ENCODE measurements at places on chromosomes 4 and X.

DNA sequence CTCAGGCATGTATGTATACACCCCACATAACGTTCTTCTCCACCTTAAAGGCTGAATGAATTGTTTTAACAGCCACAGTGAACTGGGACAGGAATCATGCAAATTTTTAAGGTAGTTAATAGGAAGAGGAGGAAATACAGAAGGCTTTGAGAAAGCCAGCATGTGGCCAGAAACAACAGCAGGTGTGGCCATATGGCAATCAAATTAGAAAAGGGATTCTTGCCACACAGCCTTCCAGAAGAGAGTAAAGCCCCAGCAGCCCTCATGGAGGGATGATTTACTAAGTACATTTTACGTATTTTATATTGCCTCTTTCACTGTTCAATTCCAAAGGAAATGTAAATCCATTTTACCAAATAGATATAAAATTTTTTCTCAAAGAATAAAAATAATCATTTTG, 792.2 kb downstream of the ADGRL3 start:
- DNase-seq, result no peak

GRCh38 chr4:138666366-138666765, 349.2 kb upstream of the NOCT start:
- no peak for DNase-seq

DNA sequence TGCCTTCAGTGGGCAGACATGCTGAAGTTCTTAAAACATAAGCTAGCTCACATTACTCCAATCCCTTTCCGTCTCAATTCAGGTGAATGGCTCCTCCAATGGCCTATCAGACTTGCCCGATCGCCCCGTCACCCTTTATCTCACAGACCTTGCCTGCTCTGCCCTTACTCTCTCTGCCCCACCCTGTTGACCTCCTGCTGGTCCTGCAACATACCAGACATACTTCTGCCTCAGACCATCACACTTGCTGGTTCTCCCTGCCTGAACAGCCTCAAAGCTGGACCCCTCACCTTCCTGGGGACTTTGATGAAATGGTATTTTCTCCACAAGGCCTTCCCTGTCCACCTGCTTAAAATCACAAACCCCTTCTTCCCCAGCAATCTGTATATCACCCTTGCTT, 340.1 kb upstream of the NR3C2 start:
- no peak for DNase-seq

DNA sequence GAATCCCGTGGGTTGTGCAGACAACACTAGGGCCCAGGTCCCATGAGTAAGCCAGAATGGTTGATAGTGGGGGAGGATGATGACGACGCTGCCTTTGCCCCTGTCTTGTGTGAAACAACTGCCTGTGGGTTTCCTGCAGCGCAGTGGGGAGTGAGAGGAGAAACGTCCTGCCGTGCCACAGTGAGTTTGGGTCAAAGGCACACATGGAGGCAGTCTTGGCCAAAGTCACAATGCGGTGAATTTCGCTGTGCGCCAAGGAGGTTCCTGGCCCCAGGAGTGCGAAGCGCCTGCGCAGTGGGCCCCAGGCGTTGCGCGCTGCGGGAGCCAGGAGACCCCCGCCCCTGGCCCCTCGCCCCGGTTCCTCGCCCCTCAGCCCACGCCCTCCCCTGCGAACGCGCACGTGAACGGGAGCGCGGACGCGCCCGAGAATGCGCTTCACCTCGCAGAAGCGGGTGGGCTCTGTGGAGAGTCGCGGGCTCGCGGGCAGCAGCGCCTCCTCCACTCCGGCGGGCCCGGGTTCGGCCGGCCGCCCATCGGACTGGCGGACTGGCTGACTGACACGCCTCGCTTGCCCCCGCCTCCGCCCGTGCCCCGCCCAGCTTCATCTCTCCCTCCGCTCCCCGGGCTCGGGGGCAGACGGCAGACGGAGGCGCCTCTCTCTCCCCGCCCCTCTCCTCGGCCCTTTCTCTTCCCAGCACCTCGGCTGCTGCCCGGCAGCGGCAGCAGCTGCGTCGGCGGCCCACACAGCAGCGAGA, at the start of gene NUDT10:
TSS of gene NUDT10 (plus strand) at position 635 of the 755 bp plus-strand sequence. CDS start 144 bp downstream, outside the sequence.
- peak; percentile 71 for DNase-seq

DNA sequence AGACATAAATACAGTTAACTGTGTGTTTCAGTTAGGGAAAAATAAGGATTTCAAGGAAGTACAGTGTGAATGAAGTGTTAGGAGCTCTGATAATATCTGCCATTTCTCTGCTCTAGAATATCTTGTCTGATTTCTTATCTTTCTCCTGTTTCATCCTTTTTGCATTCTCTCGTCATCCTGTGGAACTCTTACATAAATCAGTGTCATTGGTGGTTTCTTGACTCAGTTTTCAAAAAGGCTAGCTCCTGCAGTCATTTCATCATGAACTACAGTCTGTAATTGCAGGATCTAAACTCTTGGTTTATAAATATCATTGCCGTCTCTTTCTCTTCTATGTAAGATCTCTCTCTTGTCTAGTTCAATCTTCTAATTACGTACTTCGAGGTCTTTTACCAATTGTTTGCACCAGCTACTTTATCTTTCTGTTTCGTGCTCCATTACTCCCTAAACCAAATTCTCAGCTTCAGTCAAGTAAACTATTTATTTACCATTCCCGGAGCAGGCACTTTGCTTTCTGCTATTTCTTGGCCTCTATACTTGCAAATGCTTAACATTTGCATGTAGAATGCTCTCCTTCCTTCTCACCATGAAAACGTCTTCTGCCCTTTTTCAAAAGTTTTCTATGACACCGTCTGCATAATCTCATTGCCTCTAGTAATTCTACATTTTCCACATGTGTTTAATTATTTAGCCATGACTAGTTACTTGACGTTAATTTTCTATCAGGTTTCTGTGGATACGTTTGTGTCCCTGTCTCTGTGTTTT, 294.0 kb downstream of the TENM3 start:
- DNase-seq, result no peak

- no peak for DNase-seq
Measured at GRCh38 chr4:9999956-10000561, 21.2 kb downstream of the SLC2A9 start.

DNA sequence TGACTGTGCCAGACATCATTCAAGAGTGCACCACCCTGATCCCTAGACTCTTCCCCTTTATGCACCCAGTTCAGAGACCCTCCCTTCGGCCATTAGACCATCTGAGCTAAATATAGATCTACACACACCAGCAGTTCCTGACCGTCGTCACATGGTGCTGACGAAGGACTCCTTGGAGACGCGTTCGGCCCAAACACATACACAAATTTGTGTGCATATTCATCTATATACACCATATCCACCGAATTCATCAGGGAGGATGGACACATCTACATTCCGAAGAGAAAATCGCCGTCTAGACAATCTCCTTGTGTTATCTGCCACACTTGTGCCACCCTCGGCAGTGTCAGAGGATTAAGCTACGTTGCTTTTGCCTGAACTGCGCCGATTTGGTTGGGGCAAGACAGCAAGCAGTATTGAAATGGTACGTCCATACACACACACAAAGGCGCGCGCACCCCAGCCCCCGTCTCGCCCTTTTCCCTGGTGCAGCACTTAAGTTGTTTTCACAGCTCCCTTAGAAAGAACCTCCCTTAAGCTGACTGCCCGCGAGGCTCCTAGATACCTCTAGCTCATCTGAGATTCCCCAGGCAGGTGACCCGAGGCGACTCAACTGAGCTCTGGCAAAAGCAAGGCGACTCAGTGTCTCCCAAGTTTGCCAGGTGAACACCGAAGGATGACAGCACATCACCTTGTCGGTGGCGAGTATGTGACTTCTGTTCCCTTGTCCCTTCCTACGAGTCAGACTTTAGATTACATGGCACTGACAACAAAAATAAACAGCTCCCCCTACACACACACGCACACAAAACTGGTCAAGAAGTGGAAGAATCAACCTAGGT, 1.0 kb downstream of the RASGEF1B start:
- peak; percentile 41 for DNase-seq

- DNase-seq, result no peak
Measured at GRCh38 chr4:108210989-108211835, 42.5 kb upstream of the LEF1 start.

DNA sequence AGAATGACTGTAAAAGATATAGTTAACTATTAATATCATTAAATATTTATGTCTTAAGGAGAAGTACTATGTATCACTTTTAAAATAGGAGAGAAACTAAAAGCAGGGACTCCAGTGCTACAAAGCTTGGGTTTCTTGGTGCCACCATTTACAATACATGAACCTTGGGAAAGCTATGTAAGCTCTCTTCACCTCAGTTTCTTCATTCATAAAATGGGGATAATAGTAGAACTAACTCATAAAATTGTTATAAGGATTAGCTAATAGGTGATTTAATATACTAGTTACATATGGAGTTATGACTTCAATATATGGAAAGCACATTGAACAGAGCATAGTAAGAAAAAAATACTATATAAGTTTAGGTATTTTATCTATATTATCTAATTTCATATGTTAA, 23.7 kb downstream of the EPGN start:
- DNase-seq, result no peak

- no peak for DNase-seq
Measured at GRCh38 chr4:151094290-151094751, 5.1 kb upstream of the RPS3A start.

DNA sequence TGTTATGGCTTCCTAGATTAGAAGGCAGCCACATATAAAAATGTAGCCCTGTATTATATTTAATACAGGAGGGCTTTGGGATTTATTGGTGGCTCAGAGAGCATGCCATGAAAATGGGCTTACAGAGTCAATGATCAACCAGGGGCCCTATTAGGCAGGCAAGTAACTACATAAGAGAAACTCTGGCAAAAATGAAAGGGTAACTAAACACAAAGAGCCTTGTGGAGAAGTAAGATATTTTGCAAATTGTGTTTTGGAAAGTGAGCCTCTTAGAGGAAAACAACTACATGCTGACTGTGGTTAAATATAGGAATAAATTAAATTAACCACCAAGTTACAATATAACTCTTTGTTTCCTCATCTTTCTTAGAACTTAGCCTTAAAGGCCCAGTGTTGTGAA, 5.5 kb downstream of the SAT1 start:
- no peak for DNase-seq

DNA sequence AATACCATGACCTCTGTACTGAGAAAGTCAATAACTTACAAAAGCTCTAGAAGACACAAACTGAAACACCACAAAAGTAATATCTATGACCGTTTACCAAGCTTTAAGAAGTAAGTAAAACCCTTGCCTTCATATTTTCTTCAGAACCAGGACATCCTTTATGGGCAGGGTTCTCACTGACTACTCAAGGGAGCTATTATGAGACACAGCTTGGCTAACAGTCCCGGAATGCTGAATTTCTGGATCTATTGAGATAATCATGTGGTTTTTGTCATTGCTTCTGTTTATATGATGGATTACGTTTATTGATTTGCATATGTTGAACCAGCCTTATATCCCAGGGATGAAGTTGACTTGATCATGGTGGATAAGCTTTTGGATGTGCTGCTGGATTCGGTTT, 19.9 kb upstream of the CDS1 start:
- DNase-seq, result no peak

DNA sequence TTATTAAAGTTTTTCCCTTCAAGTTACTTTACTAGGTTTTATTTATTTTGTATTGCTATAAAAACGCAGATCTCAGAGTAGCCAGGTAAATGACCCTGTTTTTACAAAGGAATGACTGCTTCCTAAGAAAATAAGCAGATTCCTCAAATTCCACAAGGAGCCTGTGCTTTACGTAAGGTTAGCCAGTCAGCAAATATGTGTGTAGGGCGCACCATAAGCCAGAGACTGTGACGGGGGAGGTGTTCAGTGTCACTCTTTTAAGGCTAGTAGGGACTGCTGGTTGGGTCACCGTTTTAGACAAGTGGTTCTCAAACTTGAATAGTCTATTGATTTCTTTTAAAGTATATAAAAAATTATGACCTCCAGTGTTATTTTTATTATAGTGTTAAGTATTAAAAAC, 119.9 kb downstream of the ANK2 start:
- DNase-seq, result no peak

DNA sequence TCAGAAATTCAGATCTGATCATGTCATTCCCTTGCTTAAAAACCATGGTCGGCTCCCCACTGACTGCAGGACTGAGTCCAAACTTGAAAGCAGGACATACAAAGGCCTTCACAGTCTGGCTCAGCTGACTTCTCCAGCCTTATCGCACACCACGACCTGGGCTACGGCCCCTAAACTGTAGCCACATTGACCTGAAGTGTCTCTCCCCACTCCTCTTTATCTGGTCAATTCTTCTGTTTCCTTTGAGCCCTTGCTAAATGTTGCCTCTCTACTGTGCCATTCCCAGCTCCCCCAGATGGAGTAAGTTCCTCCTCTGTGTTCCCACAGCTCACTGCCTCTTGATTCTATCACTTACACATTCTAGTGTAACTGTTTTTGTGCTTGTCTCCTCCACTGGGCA, 60.5 kb upstream of the CITED1 start:
- no peak for DNase-seq

DNA sequence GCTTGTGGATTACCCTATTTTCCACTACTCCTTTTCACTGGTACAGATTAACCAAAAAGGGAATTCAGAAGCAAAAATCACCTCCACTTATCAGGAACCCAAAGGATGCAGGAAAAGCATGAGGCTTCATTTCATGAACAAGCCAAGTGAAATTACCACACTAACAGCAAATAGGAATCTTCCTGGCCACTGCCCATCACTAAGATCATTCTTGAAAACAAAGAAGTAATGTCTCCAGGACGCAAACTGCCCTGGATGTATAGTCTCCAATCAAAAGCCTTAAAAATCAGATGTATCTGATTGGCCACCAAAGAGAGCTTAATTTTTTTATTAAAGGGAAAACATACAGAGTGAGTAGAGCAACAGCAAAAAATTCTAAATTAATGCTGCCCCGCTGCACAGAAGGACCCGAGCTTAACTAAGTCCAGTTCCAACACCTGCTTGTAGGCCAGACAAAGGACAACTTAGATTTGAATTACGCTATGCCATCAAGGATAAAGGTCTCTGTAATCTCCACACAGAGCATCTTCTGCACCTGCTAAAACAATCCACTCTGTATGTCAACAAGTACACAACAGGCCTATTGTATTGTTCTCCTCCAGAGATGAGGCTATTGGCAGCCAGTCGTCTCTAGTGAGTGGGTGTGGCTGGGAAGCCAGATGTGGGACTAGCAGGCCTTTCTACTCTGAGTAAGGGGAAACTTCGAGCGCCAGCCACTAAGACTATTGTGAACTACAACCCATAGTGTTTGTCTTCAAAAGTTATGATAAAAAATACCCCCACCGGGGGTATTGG, 12.4 kb downstream of the ZDHHC9 start:
- DNase-seq, result peak; percentile 67

GRCh38 chr4:164997324-164997723, 19.9 kb upstream of the TRIM61 start:
- no peak for DNase-seq

DNA sequence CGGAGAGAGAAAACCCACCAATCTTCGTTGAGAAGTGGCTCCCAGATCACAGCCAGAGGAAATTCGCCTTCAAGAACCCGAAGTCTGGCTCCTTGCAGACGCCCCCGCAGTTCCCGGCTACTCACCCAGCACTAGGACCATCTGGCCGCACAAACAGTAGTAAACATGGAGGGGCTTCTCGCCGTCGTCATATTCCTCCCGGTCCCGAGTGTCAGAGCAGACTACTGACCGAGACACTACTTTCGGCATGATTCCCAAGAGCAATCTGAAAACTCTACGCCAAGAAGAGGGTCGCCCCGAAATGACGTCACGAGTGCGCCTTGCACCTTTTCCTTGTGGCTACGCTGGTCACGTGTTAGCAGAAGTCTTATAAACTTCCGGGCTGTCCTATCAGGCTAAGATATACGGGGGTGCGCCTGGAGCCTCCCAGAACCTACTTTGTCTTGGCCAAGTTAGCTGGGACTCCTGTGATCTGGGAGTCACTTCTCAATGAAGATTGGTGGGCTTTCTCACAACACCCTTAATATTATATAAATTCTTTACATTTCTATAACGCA, at the start of gene STEEP1:
TSS of gene STEEP1 (minus strand) at position 303 of the 557 bp plus-strand sequence. CDS start at position 249, 54 bp downstream.
- peak; percentile 81 for DNase-seq

Data from NCI-H1930 (cell line).